ENCODE measurements at places on chromosomes 1 and 21.

DNA sequence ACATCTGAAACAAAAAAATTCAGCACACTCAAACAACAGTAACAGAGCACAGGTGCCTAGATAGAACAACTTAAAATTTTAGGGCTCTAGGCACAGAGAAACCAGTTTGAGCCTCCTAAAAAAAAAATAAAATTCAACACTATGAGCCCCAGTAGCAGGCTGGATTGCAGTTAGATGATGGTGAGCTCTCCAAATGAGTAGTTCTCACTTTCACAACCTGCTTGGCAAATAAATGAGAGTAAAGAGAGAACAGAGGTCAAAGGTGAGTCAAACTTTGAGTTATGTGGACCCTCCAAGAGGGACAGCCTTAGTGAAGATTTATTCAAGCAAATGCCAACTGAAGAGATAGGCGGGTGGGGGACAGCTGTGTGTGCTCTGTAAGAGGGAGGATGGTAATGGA lies 3.6 kb downstream of the BEND5 start:
- no peak for DNase-seq

- no peak for DNase-seq
These were observed 43.4 kb downstream of the WDR64 start for GRCh38 chr1:241695246-241696171.

DNA sequence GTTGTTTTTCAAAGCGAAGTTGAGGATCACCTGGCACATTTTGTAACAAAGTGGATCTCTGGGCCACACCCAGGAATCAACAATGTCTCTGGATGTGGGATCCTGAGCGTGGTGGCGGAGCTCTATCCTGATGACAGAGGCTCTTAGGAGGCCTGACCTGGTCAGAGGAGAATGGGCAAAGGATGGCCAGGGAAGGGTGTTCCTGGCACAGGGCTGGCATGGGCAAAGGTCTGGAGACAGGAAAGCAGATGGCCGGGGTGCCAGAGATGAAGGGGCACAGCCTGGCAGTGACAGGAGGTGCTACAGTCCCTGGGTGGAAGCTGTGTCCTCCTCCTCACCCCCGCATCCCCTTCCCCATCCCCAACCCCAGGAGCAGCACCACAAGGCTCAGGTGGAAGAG lies 20.0 kb upstream of the MFN2 start:
- DNase-seq: no peak

DNA sequence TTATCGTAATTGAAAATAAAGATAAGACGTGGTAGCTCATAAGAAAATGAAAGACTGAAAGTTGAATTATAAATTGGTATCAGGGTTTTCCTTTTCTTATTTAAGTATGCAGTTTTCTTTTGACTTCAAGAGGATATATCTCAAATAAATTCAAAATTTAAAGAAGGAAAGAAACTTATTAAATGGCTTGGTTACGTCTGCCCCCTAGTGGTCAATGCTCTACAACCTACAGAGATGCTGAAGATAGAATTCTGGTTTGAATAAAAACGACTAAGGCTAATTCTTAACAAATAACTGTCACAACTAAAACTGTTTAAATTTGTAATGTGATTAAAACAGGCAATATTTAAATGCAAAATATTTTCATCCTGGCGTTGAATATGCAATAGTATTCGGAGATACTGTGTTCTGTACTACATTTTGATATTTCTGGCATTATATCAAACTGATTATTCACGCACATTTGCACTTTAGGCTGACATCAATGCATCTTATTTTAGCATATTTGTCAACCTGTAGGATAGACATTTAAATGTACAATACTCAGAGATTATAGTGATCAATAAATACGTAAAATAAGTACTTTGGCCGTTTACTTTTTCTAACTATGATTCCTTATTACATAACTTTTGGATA lies 26.8 kb downstream of the IFI44 start:
- DNase-seq: no peak

GRCh38 chr1:88327391-88328267 lies 356.4 kb upstream of the PKN2 start:
- DNase-seq: peak; percentile 21

DNA sequence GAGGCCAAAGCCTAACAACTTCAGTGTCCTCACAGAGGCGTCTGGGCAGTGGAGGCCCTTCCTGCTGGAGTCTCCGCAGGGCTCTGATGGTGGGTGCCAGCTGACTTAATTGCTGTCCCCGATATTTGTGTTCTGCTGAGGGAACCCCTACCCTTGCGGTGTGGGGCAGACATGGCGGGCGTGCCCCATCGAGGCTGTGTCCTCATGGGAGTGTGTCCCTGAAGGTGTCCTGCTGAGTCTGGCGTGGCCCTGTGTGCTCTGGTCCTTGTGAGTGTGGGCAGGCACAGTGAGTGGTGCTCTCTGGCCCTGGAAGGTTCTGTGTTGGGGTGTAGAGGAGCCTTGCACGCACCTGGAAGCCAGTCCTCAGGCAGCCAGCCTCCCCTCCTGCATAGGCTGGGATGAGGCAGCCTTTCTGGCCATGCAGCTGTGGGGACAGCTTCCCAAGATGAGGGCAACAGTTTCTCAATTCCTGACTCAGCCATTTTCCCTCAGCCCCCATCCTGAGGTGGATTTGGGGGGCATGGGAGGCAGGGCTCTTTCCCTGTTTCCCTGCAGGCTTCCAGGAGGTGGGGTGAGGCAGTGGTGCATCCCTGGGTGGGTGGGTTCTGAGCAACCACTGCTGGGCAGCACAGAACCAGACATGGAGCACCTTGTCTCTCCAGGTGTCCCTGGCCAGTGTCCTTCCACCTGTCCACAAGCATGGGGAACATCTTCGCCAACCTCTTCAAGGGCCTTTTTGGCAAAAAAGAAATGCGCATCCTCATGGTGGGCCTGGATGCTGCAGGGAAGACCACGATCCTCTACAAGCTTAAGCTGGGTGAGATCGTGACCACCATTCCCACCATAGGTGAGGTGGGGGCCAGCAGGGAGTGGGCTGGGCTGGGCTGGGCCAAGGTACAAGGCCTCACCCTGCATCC lies 6.5 kb downstream of the C1orf35 start:
- DNase-seq: no peak

DNA sequence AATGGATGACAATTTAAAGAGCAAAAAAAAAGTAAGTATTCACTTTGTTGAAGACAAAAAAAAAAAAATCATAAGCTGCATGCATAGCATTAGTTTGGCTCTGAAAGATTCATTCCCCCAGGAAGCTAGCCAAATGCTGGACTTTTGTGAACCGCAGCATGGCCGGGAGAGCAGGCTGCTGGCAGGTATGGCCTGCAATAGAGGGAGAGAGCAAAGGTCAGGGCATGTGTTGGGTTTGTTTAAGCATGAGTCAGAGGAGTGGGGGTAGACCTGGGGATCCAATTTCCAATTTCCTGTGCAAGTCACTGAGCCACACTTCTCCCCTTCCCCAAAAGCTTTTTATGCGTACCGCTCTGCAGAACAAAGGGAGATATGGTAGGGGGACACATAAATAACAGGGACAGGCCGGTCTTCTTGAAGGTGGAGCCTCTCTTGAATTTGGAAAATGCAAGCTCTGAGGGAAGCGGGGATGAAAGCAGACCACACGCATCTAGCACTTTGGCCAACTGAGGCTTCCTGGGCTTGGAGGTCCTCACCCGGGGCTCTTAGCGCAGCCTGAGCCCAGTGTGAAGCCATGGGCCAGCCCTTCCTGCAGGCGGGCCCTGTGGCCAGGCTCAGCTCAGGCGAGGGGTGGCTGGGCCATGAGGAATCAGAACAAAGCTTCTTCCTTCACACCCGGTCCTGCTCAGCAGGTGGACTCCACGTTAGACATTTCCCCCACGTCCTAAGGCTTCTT lies 171.1 kb downstream of the TOMM20 start:
- no peak for DNase-seq
